ENCODE measurements at places on chromosomes 12 and 14.

DNA sequence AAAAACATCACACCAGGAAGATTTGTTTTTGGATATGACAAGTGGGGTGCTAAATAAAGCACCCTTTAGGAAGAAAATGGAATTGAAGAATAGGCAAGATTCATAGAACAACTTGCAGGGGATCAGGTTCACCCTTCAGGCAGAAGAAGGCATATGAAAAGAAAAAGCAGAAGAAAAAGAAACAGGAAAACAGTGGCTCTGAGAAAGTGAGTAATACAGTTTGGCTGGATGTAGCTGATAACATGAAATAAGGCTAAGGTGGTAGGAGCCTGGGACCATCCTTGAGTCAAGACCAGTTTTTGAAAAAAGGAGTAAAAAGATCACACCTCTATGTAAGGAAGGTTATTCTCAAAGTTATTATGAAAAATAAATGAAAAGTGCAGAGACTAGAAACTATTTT, 42.4 kb downstream of the TRIP11 start:
- DNase-seq, result no peak

DNA sequence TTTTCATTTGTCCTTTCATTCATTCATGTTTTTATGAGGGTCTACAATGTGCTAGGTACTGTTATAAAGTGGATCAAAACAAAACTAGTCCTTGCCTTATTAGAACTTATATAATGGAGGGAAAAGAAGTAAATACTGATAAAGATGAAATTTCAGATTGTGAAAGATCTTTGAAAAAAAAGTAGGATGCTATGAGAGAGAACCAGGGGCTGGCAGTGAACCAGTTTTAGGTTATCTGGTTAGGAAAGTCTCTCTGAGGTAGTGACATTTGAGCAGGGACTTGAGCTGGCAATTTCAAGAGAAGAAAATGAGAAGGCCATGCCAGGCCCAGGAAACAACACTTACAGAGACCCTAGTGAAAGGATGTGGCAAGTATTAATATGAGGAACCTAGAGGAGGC, 57.3 kb upstream of the E2F7 start:
- DNase-seq, result no peak

DNA sequence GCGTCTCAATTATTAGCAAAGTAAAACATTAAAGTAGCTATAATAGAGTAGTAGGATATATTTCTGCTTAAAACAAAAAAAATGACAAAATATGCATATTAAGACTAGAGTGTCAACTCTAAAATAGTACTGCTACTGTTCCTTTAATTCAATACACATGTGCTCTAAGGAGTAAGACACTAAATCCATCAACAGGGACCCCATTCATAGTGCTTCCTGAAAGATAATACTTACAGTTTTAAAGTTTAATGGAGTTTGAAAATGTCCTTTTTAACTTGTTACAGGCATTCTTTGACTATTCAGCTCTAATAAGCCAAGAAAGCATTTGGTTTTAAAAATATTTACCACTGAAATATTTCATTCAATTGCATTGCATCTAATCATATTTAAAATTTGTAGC, 145.2 kb downstream of the ADAMTS20 start:
- no peak for DNase-seq

GRCh38 chr12:54882079-54882478, 27.8 kb downstream of the MUCL1 start:
- no peak for DNase-seq

- no peak for DNase-seq
These were observed 37.7 kb downstream of the SLC5A8 start for GRCh38 chr12:101172316-101172715.
